Activated naive CD4-positive, alpha-beta T cell (primary cell): ENCODE measurements at places on chromosomes 12 and 14.
A peak's percentile ranks its signal among the peaks of the same experiment; 100 is the strongest.

DNA sequence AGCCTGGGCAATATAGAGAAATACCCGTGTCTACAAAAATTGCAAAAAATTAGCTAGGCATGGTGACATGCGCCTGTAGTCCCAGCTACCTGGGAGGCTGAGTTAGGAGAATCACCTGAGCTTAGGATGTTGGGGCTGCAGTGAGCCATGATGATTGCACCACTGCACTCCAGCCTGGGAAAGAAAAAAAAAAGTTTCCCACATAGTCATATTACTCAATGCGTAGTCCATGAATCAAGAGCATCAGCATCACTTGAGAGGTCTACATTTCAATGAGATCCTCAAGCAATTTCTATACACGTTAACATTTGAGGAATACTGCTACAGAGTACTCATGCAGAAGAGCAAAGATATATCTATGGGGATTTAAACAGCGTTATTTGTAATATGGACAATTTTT is 5.2 kb upstream of the LRRC23 start:
- DNase-seq, result no peak

- DNase-seq, result no peak
Measured at GRCh38 chr14:77416836-77417235, 6.5 kb downstream of the NOXRED1 start.

DNA sequence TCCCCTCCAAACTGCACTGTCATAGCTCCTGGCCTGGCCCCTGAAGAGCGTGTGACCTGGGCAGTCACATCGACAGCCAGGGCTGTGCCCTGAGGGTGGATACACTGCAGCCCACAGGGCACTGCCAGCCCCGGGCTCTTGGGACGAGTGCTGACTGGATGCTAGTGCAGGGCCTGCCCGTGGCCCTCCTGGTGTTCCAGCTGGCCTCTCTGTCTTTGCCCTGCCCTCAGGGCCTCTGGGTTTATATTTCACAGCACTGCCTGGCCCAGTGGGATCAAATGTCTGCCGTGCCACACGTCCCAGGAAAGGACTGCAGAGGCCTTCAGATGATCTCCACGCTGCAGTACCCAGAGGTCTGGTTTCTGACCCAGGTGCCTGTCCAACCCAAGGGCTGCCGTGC is 10.1 kb upstream of the CCDC197 start:
- DNase-seq, result no peak

- DNase-seq, result no peak
Measured at GRCh38 chr12:104049278-104049902, 597 bp downstream of the GLT8D2 start.

DNA sequence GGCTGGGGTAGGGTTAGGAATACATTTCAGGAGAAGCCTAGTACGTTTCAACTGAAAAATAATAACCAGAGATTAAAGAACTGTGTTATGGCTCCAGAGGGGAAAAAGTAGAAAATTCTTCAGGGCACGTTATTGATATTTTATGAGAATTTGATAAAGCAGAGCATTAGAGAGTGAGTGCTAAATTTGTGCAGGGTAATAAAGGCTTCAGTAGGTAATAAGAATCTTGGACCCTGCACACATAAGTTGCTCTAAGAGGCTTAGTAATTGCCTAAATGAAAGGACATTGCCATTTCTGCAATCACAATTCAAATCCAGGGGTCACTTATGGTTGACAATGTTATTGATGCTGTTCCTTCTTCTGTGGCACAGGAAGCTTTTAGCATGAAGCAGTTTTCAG is 439.4 kb upstream of the DCN start:
- DNase-seq, result no peak

DNA sequence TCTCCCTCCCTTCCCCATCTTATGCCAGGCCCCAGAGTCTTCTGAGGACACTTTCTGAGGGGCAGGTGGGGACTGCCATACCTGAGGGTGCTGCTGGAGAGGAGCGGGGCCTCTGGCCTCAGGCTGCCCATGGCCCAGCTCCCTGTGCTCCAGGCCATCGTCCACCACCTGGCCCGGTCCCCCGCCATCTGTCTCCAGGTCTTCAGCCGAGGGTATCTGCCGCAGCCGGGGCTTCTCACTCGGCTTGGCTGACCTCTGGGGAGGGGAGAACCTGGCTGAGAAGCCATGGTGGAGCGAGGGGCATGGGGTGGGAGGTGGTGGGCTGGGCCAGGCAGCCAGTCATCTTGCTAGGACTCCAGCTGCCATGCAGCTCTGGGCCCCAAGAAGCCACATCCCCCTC is 21.6 kb downstream of the SLC48A1 start:
- DNase-seq, result no peak

- DNase-seq, result no peak
Measured at GRCh38 chr14:74836251-74836960, 39.5 kb downstream of the PROX2 start.

- DNase-seq, result no peak
Measured at GRCh38 chr12:37666069-37666781, 650.3 kb upstream of the ALG10B start.

GRCh38 chr12:111788178-111788654 is 21.5 kb downstream of the ALDH2 start:
- no peak for DNase-seq

DNA sequence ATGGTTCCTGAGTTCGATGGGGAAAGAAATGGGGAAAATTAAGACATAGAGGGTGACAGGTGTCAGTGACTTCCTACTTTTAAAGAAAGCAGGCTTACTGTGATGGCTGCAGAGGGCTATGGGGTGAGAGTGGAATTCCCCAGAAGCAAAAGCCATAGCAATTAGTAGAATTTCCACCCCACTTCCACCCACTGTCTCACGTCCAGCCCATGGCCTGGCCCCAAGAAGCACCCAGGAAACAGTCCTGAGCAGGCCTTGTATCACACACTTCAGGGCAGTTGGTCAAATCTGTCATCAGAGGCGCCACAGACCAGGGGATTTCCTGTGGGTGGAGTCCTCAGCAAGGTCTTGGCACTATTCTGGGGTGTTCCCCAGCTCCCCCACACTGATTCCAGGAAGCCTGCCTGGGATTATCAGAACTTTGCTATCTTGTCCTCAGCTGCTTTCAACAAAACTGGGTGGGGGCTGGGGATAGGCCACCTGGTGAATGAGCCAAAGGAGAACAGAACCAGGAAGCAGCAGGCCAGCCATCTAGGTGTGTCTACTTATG is 120.1 kb upstream of the CCND2 start:
- DNase-seq, result no peak

DNA sequence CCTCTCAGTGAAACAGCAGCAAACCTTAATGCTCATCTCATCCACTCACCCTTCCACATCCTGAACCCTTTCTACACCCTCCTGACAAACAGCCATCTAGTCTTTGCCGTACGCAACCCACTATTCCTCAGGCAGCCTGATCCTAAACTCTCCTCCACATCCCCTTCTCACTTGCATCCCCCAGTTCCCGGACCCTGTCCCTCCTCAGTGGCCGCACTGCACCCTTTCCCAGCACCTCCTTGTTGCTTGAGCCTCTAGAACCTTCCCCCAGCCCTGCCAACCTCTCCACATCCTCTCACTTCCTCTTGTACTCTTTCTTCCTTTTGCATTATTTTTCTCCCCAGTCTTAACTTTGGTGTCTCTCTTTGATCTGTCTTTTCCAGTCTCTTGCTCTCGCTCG is 42.9 kb downstream of the IQSEC3 start:
- DNase-seq, result no peak

DNA sequence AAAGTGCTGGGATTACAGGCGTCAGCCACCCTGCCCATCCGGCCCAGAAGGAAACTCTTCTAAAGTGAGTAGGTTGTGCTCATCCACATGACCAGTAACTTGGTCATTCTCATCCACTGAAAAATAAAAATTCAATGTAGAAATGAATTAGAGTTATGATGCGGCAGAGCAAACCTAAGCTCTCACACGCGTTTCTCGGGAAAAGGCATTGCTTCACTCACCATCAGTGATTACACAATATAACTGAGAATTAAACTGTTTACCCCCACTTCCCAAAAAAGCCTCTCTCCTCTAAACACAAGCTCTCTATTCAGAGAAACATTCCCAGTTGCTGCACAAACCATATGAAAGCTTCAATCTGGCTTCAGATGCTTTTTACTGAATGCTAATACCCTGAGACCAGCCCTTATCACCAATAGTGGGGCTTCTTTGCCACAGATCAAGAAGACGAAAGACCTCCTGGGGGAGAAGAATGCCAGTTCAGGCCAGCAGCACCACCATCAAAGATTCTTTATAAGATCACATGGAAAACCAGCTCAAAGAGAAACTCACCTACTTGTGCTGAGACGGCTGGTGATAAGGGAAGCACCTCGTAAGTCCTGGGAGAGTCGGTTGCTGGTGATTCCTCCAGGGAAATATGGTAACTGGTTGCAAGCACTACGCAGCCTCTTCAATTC is 121.5 kb upstream of the SFSWAP start:
- DNase-seq, result no peak

DNA sequence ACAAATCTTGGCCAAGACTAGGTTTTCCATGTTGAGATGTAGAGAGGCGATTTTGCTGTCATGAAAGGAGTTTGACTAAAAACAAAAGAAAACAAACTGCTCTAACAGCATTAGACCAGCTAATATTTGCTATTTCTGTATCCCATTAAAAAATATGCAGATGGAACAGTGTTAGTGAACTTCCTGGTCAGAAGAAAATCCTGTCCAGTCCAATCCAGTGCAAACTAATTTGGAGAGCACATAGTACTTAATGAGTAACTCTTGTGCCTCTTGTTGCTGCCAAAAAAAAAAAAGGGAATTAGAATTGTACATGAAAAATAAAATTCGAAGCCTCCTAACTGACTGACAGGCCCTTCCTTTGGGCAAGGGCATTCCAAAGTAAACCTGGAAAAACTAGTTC is 298.8 kb downstream of the ETNK1 start:
- DNase-seq, result no peak

DNA sequence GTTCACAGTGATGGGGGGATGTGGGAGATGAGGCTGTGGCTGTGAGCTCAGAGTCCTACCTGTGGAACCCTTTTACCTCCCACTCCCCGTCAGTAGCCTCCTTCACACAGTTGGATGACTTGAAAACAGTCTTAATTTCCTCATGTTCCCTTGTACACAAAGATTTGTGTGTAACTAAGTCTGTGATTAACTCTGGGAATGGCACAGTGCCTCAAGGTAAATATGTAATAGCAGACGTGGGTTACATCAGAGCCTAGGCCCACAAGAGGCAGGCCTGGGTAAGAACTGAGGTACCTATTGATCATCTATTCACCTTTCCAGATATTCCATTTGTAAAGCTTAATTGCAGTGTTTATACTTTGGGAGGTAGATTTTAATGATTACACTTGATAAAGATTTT is 5.8 kb upstream of the IGF1 start:
- DNase-seq, result no peak

DNA sequence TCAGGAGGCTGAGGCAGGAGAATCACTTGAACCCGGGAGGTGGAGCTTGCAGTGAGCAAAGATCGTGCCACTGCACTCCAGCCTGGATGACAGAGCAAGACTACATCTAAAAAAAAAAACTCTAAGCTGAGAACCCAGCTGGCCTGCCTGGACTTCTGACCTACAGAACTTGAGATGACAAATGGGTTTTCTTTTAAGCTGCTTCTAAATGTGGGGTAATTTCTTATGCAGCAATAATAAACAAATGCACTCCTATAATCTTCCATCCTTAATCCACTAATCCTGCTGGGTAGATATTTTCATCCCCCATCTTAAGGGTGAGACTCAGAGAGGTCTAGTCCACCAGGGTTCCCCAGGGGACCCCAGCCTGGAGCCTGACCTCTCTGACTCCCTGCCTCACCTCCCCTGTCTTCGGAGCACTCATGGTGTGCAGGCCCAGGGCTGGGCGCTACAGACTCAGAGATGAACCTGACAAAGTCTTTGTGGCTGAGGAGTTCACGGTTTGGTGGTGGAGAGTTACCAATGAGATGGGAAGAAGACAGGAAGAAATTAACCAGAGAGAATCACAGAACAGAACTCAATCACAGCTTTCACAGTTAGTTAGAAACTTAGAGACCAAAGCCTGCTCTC is 39.7 kb upstream of the BDKRB2 start:
- DNase-seq, result no peak

GRCh38 chr12:57845478-57846284 is 848 bp downstream of the CTDSP2 start:
- peak; percentile 31 for DNase-seq

GRCh38 chr12:106211973-106212372 is 35.8 kb downstream of the CKAP4 start:
- DNase-seq, result no peak

- DNase-seq, result no peak
Measured at GRCh38 chr12:11535127-11535526, 114.3 kb upstream of the ETV6 start.

- DNase-seq, result no peak
Measured at GRCh38 chr12:132593938-132594358, 16.4 kb downstream of the LRCOL1 start.

DNA sequence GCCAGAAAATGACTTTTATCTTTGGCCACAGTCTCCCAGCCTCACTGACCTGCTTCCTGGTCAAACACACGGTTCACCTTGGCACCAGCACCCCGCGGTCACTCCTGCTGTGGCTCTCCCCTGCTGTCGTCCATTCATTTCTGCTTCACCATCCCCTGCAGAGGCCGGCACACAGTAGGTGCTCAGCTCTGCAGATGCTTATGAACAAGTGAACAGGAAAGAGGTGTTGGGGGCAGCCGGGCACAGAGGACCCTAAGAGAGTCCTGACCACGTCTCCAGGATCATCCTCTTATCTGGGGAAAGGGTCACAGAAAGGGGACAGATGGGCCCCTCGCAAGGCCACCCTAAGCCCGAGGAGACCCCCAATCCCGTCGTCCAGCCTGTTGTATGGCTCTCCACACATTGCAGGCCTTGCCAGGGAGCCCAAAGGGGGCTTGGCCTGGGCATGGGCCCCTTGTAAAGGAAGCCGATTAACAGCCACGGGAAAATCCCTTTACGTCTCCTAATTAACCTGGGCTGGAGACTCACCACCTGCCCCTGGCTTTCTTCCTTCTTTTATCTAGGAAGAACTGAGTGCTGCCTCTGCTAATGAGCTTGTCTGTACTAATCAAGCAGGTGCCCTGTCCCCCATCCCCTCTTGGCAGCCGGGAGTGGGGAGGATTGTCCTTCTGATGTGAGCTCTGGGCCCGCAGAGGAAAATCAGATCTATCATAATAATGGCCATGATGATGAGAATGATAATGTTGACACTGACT is 119.2 kb downstream of the AACS start:
- DNase-seq, result no peak

GRCh38 chr12:21538061-21538653 is 12.1 kb downstream of the SPX start:
- DNase-seq, result no peak

- no peak for DNase-seq
Measured at GRCh38 chr12:121222847-121223246, 12.9 kb downstream of the P2RX4 start.

- no peak for DNase-seq
Measured at GRCh38 chr12:55633151-55633550, 3.5 kb upstream of the OR10P1 start.
